COR-L47 (cell line): ENCODE measurements at places on chromosomes 12 and 14.

DNA sequence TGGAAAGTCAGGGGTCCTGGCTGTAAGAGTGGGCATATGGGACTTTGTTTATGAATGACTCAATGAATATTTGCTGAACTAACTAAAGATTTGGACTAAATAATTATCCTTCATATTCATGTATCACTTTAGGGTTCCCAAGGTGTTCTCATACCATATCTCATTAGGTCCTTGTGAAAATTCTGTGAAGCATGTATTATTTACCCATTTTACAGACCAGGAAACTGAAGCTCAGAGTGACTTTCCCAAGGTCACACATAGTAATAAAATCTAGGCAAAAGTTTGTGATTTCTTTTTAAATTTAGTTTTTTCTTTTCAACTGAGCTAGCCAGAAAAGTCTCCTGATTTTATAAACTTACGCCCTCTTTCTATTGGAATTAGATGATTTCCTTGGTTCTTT is 9.4 kb downstream of the PDE1B start:
- DNase-seq = no peak

DNA sequence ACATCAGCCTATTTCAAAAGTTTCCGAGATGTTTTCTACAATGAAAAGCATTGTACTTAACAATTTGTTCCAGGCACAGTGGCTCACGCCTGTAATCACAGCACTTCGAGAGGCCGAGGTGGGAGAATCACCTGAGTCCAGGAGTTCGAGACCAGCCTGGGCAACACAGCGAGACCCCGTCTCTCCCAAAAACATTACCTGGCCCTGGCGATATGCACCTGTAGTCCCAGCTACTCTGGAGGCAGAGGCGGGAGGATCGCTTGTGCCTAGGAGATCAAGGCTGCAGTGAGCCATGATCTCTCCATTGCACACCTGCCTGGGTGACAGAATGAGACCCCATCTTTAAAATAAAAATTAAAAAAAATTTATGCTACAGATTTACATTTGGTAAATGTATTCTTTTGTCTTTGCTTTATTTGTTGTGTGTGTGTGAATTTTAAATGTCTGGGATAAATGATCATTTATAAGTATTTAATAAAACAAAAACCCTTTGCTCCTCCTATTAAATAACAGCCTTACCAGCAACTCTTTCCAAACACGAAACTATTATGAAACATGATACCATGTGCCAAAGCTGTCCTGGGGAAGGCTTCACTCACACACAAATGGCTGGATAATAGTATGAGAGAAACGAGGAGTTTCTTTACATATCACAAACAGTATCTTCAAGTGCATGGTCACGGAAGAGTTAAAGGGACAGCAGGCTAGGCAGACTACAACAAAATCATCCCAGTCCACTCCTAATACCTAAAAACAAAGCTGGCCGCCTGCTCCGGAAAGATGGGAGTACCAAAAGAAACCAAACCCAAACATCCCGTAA is 1.1 kb downstream of the ATXN3 start:
- DNase-seq = no peak

GRCh38 chr12:29578070-29578469 is 80.6 kb upstream of the OVCH1 start:
- DNase-seq = no peak

GRCh38 chr12:67269633-67270573 is 745 bp downstream of the CAND1 start:
- peak; percentile 66 for DNase-seq

DNA sequence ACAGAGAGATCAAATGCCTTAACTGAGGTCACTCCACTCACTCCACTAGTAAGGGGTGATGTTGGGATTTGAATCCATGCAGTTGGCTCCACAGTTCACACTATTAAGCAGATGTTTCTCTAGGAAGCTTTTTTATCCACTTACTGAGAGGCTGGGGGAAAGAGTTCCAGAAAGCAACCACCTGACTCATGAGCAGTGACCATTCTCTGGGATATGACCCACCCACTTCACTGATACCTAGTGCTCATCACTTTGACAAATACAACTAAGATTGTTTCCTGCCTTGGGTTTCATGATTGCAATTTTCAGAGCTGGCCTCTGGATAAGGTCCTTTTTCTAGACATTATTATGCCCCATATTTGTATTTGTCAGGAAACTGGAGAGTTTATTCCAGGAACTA is 152.1 kb upstream of the PLEKHG7 start:
- no peak for DNase-seq

DNA sequence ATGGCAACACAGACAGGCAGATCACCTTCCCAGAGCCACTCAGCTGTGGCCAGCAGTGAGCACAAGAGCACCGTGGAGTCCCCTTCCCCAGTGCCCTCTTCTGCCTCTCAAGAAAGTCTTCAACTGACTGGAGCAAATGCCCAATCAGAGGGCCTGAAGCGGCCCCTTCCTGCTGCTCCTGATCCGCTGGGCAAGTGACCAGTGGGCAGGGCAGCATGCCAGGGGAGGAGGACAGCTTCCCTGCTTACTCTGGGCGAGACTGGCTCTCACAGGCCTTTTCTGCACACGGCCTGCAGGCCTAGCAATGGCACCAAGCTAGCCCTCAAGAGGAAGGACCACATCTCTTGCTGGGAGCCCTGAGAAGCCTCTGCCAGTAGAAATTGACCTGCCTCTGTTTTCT is 890 bp downstream of the KRT71 start:
- no peak for DNase-seq

DNA sequence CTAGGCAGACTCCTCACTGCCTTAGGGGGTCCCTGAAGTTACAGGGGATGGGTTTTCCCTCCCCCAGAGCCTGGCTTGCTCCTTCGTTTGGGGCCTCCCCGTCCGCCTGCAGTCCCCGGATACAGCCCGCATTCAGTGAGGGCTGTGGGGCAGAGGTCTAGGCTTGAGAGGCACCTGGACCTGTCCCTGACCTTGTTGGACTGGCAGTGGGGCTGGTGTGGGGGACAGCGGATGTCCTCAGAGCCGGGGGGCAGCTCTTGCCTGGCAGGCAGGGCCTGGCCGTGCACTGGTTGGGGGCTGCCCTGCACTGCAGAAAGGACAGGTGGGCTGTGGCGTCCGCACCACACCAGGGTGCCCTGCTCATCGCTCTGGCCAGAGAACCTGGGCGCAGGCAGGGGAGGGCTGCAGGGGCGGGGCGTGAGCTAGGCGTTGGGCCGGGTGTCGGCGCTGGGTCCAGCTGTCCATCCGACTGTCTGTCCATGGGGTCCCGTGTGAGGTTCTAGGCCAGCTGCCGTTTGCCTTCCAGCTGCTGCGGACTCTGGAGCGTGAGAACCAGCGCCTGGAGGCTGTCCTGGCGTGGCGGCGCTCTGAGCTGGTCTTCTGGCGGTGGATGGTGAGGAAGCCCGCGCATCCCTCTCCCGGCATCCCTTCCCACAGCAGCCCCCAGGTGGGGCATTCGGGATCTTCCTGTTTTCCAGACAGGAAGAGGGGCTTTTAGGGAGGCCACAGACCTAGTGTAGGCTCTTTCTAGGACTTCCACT is 6.0 kb downstream of the TEDC1 start:
- no peak for DNase-seq
